ENCODE measurements at places on chromosomes 2 and 18.

DNA sequence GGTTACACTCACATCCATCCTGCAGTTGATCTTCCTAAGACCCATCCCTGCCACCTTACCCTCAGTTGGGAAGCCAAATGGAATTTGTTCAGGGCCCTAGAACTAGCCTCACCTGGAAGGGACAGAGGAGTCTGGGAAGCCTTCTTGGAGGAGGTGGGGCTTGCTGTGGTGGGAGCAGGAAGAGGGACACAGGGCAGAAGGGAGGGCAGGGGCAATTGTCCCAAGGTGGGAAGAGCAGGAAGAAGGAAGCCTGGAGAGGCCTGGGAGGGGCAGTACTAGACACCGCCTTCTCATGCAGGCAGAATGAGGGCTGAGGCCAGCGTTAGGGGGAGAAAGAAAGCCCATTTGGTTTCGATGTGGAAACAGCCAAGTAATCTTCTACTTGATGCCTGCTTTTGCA lies 34.1 kb upstream of the ASPRV1 start:
- DNase-seq, result no peak

DNA sequence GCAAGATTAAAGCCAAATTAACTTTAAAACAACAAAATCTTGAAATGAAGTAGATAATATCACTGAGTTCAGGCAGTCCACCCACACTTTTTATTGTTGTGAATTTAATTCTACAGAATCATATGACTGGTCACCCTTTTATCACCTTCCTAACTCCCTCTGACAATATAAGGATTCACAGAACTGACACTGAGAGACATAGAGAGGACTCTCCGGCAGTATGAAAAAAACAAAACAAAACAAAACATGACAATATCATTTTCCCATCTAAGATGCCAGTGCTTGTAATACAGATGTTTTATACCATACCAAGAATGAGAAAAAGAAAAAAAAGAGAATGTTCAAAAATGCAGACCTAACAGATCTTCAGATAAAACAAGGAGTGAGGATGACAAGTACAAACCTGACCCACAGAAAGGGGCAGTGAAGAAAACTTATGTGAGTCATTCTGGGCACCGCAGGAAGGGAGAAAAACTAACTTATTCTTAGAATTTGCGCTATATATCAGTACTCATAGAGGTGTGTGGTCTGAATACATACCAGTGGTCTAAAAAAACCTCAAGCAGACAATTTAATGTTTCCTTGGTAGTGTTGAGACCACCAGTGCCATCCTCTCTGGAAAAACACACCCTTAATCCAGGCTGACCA lies 136.6 kb downstream of the ZAP70 start:
- no peak for DNase-seq

GRCh38 chr18:58596265-58596681 lies 32.6 kb downstream of the ALPK2 start:
- no peak for DNase-seq

DNA sequence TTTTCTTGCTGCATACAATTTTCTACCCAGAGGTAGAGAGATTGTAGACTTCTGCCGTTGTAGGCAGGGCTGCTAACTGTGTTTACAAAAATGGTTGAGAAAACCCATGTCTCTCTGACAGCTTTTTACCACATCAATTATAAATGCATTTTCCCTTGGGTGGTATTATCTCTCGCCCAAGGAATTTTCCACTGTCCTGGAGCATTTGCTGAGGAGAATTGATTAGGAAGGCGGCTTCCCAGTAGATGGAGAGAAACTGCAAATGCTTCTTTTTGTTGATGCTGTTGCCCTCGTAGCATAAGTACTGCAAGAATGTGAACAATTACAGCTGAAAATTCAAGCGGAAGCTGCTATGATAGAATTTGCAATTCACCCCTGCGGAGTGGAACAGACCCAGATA lies 1007.7 kb upstream of the KLHL29 start:
- no peak for DNase-seq

DNA sequence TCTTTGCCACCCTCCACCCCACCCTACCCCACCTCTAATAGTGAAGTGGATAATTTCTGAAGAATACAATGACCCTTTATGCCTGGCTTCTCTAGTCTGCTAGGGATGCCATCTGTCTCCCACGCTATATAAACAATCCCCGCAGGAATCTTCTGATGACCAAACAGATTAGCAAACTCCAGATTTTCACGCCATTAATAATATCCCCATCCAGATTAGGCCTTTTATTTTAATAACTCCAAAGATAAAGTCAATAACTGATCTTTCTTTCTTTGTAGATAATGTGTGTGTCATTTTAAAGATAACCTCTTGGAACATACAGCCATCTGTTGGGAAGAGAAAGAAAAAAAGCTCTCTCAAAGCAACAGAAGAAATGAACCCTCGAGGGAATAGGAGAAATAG lies 47.9 kb upstream of the CCDC150 start:
- no peak for DNase-seq

DNA sequence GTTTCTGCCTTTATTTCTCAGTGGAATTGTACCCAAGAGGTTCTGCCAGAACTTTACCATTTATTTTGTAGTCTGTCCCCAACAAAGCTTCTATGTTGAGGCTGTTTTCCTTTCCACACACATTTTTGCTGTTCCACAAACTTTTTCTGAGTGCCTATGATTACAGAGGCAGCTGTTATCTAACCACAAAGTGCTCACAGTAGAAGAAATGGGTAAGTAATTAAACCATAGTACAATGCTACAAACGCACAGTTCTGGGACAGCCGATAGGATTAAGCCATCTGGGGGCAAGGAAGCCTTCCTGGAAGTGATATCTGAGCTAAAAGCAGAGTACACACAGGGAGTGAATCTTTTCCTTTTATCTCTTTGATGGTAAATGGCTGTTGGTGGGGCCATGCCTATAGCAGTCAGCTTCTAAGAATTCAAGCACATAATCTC lies 3.9 kb upstream of the MGAT4A start:
- DNase-seq, result no peak

DNA sequence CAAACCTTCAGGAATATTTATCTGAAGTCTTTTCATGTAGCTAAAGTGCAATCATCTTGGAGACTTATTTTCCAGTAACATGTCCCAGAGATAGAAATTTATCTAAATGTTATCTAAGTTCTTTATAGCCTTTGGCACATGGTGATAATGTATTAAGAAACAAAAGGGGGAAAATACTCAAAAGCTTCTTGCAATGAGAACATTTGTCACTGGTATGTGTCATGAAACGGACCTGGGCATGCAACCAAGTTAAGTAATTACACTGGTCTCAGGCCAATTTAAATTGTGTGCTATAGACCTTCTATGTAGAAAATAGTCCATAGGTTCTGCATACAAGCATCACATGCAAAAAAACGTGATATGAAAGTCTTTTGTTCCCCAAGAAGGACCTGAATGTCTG lies 136.2 kb downstream of the SLC8A1 start:
- no peak for DNase-seq
